GM10248 (cell line): ENCODE measurements at places on chromosomes 1 and 21.
A peak's percentile ranks its signal among the peaks of the same experiment; 100 is the strongest.

- DNase-seq = no peak
Measured at GRCh38 chr1:116243333-116244054, 129.6 kb upstream of the ATP1A1 start.

- DNase-seq = no peak
Measured at GRCh38 chr1:47837056-47837830, 159.9 kb downstream of the TRABD2B start.

GRCh38 chr21:37449302-37449937 is 82.8 kb downstream of the DYRK1A start:
- no peak for DNase-seq

DNA sequence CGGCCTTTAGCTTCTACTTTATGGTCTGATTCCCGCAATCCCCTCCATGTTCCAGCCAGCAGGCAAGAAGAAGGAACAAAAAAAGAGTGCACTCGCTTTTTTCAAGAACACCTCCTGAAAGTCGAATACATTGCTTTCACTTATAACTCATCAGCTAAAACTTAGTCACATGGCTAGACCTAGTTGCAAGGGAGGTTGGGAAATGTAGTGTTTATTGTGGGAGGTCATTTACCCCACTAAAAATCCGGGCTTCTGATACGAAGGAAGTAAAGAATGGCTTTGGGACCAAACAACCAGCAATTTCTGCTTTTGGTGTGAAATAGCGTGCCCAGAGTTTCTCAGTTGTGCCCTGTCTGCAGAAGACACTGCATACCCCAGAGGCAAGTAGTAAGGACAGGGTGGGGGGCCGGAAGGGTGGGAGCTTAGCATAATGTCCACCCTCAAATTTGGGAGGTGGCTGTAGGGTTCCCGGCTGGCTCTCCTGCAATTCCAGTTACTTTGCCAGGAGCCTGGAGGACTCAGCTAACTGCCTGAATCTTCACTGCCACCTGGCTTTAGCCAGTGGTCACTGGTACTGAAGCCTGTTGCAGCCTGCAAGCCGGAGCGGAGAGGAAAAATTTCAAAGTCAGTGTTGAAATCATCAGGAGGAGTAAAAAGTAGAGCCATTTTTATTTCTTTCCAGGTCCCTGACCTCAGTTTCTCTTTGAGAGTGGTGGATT is 57.7 kb upstream of the F3 start:
- no peak for DNase-seq

DNA sequence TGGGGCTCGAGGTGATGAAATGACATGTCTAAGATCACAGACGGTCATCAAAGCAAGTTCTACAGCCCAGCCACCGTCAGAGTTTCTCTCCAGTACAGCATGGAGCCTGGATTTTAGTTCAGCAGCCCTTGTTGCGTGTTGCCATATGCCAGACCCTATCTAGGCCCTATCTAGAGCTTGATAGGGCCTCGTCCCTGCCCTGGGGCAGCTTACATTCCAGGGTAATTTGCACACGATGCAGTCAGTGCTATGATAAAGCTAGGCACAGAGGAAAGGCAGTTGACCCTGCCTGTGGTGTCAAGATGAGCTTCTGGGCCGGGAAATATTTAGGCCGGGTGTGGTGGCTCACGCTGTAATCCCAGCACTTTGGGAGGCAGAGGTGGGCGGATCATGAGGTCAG is 18.9 kb downstream of the ETV3L start:
- no peak for DNase-seq

- no peak for DNase-seq
Measured at GRCh38 chr1:158901623-158902022, 29.7 kb upstream of the PYHIN1 start.

DNA sequence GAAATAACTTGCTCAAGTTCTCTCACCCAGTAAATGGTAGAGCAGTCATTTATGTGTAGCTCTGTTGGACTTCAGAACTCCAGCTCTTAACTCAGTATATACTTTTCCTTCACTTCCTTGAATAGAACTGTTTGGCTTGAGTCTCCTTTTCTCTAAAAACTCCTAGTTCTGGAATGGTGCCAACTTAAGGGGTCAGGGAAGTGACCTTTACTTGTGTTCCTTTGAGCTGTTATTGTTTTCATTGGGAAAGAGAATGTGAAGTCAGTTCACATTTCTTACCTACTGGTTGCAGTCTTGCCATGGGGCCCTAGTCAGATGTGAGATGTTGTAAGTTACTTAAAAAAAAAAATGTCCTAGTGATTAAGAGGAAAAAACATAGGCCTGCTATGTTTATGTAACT is 77.0 kb upstream of the MACF1 start:
- DNase-seq = no peak

- no peak for DNase-seq
Measured at GRCh38 chr1:35269989-35270289, 1.4 kb downstream of the ZMYM4 start.

DNA sequence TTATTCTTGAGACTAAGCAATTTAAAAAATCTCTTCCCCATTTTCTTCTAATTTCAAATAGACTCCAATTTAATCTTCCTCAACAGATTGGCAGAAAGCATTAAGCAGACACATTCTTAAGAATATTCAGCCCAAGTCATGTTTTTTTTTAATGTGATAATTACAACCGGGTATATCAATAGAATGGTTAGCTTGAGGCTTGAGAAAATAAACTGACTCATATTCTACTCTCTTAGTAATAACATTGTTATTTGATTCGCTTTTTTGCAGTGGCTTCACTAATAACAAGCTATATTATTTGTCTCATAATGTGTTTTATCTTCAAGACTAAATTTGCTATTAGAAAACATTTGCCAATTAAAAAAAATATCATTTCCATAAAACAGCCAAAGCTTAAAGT is 488.6 kb upstream of the RGS18 start:
- no peak for DNase-seq

DNA sequence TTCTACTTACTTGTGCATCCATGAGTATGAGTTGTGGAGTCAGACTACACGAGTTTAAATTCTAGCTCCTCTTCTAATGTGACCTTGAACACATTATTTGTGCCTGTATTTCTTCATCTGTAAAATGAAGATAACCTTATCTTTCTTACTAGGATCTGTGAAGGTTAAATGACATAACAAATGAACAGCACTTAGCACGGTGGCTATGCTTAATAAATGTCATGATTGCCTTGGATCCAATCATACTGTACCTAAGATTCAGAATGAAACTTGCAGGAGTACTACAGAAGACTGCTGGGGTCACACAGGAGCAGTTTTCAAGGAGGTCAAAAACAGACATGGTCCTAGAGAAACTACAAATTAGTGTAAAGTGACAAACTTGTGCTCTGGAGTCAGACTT is 22.2 kb upstream of the ALG14 start:
- no peak for DNase-seq

- peak; percentile 26 for DNase-seq
Measured at GRCh38 chr1:28601696-28602095, 9.6 kb downstream of the RAB42 start.

DNA sequence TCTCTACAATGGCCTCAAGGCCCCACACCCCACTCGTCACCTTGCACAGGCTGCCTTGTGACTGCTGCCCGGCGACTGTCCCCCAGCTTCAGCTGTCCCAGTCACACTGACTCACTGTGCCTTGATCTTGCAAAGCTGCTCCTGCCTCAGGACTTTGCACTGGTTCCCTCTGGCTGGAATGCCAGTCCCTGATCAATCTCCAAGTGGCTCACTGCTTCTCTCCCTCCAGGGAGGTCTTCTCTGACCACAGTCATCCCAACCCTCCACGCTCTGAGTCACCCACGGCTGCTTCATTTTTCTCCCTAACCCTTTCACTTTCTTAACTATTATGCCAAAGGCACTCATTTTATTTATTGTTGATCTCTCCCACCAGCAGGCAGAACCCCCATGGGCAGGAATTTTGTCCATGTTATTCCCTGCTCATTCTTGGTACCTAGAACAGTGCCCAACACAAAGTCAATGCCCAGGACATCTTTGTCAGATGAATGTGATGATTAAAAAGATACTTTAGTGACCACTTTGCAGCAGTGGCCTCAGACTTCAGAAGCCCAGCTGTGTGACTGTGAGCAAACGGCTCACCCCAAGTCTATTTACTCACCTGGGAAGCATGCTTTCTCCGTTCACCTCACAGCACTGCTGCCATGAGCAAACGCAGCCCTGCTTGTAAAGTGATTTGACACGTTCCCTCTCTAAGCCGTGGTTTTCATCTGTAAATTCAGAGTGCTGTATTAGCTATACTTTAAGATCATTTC is 53.4 kb downstream of the ZBTB18 start:
- DNase-seq = no peak

- DNase-seq = no peak
Measured at GRCh38 chr1:220681220-220681880, 8.8 kb upstream of the C1orf115 start.

DNA sequence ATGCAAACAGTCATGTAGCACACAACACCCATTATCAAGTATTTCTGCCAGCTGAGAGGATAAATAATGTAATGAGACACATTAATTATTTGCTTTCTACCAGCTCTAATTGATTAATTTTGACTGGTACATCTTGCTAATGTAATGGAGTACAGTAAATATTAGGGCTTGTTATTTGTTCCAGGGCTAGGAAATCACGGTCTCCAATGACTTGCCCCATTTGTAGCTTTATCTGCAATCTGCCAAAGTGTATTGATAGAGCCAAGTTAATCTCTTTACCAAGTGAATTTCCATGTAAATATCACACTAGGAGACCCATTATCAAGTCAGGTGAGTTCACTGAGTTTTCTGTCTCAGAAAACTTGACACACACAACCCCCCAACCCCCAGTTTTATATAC is 55.1 kb downstream of the RGS13 start:
- DNase-seq = no peak

DNA sequence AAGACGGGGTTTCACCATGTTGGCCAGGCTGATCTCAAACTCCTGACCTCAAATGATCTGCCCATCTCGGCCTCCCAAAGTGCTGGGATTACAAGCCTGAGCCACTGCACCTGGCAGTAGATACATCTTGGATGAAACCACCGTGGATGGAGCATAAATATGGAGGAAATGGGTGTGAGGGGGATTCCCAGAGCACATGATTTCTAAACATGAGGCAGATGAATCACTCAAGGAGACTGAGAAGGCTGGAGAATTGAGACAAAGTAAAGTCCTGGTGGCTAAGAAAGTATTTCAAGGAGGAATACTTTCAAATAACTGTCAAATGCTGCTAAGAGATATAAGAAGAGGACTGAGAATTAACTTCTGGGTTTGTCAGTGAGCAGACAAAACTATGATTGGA is 5.4 kb upstream of the PGBD5 start:
- no peak for DNase-seq

GRCh38 chr1:59075021-59075420 is 221.9 kb upstream of the FGGY start:
- DNase-seq = no peak

GRCh38 chr1:167629681-167630567 is at the start of gene RCSD1:
Gene RCSD1 (plus strand): TSS chr1:167630232. CDS start chr1:167630424, 192 bp downstream.
- peak; percentile 79 for DNase-seq

- DNase-seq = no peak
Measured at GRCh38 chr1:169529068-169529642, 43.4 kb upstream of the SLC19A2 start.

DNA sequence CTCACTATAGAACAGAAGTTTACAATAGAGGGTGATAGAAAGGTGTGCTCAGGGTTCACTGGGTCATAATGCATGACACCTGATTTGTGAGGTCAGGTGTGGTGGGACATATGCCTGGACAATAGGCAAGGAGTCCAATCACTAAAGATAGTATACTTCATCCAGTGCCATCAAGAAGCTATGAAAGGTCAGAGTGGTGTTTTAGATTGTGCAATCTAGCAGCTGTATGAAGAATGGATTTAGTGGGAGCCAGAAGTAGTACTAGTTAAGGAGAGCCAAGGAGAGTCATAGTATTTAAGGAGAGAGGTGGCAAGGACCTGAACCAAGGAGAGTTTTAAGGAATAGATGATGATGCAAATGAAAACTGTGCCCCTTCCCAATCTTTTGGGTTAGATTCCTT is 80.6 kb upstream of the C1orf105 start:
- no peak for DNase-seq

DNA sequence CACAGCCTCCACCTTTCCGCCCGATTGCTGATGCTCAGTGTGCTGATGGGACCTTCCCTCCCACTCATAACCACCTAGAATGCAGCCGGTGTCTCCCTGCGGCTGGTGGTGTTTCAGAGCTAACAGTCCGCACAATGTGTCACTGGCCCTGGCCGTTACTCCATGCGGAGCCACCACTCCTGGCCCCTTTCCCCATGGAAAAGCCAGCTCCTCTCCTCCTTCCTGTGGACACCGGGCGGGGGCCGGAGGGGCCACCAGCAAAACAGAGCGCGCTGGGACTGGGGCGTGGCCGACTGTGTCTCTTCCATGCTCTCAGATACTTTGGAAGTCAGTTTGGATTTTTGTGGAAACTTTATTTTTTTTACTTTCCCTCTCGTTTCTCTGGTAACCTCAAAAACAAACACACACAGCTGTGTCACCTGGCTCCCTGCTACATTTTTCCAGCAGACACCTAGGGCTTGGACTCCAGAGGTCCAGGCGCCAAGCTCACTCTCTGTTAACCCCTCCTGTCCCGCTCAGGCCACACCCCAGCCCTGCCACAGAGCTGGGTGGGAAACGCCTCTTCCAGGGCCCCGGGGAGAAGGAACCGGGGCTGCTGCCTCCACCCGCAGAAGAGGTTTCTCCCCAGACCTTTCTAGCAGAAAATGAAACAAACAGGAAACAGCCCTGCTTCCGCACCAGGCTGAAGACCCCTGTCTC is 32.5 kb upstream of the COL6A2 start:
- DNase-seq = peak; percentile 19

DNA sequence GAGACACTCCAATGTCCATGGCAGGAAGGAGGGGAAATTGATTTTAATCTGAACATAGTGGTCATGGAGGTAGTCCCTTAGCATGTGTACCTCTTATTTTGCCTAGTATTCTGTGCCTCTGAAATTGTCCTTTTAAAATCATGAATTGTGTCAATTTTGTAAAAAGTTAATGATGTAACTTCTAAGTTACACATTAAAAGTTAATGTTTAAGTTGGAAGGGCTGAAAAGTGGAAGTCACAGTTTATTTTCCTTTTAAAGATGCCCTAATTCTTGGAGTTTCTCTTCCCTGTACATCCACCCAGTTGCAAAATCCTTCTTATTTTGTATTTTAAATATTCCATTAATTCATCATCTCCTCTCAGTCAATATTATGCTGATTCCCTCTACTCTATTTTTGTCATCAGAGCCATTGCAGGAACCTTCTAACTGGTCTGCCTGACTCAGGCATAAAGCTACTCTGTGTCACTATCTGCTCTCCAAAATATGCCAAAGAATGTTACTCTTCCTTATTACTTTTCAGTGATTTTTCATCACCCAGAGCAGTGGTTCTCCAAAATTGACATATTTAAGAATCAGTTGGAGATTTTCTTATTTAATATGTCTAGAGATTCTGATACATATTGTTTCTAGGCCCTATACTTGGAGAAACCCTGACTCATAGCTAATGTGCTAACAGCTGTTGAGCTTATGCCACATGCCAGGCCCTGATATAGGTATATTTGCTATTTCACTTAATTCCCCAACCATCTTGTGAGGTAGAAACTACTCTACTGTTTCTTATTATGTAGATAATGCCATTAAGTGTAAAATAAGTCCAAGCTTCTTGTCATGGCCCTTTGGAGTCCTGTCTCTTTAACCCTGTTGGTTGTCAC is 5.1 kb downstream of the HOOK1 start:
- no peak for DNase-seq

GRCh38 chr1:224432672-224433040 is 1.9 kb downstream of the WDR26 start:
- DNase-seq = no peak

- DNase-seq = no peak
Measured at GRCh38 chr1:19445417-19446342, 39.7 kb downstream of the CAPZB start.
